Renal cortex interstitium (tissue), 15 donors: ENCODE measurements at places on chromosomes 2 and 18. TPM values are rescaled to one million over a fixed set of nuclear protein-coding genes. Genes with fewer than 3 reads are reported as not detected.

- no peak for DNase-seq
These were observed 3.2 kb downstream of the CFLAR start for GRCh38 chr2:201118961-201119854.

GRCh38 chr2:120360307-120360855 lies 14.4 kb downstream of the INHBB start:
- no peak for DNase-seq

- no peak for DNase-seq
These were observed 323.1 kb downstream of the RBM43 start for GRCh38 chr2:150938527-150938926.

DNA sequence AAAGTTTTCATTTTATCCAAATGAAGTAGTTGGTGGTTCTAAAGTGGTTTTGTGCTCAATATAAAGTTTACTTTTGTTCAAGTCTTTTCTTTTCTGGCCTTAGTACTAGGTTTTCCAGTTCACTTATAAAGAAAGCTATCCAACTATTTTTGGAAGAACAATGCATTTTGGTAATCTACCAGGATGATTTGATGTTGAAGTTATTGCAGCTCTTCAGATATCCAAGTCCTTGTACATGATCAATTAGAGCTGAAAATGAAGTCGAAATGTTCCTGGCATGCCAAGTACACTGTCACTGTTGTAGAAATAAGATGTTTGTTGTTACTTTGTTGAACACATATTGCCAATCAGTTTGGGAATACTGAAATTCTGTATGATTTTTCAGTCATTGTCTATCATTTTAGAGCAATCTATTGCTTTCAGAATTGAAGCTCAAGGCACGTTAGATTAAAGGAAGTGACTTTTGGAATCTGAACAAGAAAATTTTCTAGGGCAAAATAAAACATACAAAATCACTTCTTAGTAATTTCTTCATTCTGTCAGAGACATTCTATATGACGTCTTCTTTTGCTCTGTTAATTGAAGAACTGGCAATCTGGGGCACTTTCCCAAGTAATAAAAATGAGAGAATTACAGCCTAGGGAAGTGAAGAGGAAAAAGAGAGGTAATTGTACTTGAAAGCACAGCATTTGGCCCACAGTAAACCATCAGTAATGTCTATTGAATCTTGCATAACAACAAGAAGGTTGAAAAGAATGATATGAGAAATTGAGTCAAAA lies 232.3 kb downstream of the MREG start:
- no peak for DNase-seq

DNA sequence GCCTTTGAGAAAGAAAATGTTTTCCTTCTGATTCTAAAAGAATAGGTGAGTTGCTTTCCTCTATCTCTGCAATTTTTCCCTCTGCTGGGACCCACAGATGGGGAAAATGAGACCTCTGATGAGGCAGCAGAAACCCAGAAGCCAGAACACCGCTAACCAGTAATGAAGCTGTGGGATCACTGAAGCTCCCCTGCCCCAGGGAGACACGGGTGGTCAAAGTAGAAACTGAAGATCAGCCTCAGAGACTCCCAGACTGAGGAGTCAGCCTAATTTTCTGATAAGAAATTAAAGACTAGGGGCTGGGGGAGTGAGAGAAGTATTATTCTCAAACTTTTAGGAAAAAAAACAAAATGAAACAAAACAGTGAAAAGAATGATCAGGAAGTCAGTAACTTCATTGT lies 30.1 kb downstream of the CD8B start:
- DNase-seq: no peak

GRCh38 chr2:173962583-173963110 lies 2.5 kb downstream of the SP3 start:
- no peak for DNase-seq

GRCh38 chr2:200443916-200444315 lies 66.0 kb downstream of the KCTD18 start:
- DNase-seq: no peak

GRCh38 chr2:237627441-237628246 lies at the start of gene LRRFIP1:
LRRFIP1 (plus strand) TSS chr2:237627587; CDS start chr2:237627645, 58 bp downstream.
- no peak for DNase-seq

DNA sequence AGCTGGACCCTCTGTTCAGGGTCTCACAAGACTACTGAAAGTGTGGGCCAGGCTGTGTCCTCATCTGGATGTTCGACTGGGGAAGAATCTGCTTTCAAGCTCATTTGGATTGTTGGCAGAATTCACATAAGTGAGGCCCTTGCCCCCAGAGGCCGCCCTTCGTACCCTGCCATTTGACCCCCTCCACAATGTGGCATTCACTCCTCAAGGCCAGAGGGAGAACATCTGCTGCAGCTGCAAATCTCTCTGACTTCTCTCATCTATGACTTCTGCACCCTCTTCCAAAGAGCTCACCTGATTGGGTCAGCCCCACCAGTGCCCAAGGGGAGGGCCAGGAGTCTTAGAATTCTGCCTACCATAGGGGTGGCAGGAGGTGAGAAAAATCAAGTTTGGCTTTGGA lies 3.9 kb upstream of the CNDP2 start:
- DNase-seq: no peak

DNA sequence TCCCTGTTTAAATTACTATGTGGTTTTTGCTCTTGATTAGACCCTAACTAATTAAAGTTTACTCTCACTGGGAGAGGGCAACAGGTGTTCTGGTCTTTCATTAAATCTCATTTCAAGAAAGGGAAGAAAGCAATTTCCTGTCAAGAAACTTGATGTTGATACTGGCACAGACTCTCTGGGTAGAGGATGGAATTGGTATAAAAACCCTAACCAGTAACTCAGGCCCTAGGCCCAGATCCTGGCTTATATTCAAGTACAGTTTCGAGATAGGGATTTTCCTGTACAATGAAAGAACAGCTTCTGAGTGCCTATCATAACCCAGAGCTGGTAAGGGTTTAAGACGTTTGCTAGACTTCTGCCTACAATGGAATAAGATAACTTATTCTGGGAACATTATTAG lies 61.6 kb upstream of the ACYP2 start:
- DNase-seq: no peak

DNA sequence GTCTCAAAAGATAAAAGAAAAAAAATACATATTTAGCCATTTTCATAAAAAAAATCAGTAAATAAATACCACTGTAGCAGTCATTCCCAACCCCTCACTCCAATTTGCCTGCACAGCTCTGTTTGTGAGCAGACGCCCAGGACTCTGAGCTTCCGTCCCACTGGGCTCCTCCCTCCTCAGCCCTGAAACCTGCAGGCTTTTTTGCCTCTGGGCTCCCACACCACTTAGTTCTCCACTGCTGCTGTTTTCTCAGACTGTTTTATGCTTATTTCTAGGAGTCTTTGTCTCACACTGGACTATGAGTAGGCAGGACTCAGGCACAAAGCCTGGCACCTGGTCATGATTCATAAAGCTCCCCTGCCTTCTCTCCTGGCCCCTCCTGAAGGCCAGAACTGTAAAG lies 6.1 kb upstream of the CXCR1 start:
- DNase-seq: no peak

- no peak for DNase-seq
These were observed 13.5 kb upstream of the CSRNP3 start for GRCh38 chr2:165456027-165456426.

DNA sequence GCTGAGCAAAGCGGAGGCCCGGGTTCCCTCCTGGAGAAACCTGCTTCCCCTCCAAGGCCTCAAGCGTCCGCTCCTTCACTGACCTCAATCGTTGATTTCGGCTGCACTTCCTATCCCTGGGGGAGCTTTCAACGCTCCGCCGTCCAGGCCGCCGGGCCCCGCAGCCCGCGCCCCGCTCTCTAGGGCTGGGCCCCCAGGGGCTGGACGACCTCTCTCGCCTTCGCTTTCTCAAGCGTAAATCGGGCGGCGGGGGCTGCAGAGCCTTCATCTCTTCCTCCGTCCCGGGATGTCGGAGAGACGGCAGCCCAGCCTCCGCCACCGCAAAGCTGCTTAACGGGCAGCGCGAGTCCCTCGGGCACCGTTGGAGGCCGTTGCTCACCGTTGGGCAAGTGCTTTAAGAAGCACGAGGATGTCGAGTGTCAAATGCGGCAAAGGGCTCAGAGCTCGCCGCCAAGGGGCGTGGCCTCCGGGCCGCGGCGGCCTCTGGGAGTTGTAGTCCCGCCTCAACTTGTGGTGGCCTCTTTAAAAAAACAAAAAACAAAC lies 8.5 kb downstream of the HES6 start:
- no peak for DNase-seq

GRCh38 chr18:8356001-8356400 lies 253.2 kb upstream of the RAB12 start:
- DNase-seq: no peak

DNA sequence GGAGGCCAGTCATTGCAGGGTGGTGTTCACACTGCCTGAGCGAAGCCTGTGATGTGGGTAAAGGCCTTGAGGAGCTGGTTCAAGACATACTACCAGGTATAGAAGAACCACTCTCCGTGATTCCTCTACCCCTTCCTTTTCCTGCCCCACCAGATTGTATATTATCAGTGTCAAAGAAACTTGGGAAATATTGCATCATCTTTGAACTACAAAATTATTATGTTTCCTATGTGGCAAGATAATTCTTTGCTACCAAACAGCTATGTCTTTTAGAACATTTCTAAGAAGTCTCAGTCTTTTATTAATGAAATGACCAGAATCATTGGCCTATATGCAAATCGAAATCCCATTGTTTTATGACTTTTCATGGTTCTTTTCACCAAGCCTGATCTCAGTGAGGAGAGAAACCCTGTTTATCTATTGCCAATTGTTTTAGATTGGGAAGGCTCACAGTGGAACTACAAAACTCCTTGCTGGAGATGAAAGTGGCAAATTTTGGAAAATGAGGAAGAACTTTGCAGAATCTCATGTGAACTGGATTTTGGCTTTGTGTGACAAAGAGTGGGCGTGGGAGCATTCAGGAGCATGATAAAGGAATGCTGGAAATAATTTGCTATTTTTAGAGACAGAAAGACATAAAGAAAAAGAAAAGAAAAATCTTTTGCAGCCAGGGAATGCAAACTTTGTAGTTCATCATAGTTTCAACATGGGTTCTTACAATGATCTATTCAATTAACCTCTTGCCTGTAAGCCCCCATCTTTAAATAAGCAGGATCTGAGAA lies 286.9 kb downstream of the INSIG2 start:
- DNase-seq: no peak

- no peak for DNase-seq
These were observed 88.6 kb downstream of the SH3YL1 start for GRCh38 chr2:175161-175786.

DNA sequence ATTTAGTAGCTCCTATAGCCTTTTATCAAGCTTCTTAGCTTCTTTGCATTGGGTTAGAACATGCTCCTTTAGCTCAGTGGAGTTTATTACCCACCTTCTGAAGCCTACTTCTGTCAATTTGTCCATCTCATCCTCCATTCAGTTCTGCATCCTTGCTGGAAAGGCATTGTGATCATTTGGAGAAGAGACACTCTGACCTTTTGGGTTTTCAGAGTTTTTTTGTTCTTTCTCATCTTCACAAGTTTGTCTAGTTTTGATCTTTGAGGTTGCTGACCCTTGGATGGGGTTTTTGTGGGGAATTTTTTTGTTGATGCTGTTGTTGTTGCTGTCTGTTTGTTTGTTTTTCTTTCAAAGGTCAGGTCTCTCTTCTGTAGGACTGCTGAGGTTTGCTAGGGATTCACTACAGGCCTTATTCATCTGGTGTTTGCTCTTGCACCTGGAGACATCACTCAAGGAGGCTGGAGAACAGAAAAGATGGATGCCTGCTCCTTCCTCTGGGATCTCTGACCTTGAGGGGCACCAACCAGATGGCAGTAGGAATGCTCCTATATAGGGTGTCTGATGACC lies 13.9 kb upstream of the TANK start:
- DNase-seq: no peak

GRCh38 chr18:28063271-28063761 lies 113.6 kb downstream of the CDH2 start:
- no peak for DNase-seq

DNA sequence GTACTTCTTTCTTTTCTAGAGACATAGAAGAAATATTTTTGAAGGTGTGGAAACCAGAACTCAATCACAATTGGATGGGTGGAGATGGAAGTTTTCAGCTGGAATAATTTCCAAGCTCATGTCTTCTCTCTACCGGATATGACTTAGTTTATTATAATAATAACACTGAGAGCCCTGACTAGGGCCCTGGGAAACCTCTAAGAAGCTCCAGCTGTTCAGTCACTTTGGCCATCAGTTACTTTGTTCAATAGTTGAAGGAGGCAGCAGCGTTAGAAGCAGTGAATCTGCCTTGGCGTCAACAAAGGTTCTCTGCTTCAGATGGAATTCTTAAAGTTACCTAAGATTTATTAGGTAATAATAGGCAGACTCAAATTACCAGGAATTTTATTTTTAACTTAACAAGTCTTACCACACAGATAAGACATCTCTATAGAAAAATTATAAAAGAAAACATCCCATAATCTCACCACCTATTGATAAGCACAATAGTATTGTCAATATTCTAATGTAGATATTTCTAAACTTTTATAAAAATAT lies 293.8 kb upstream of the CHAC2 start:
- no peak for DNase-seq

GRCh38 chr2:155653176-155653575 lies 679.3 kb downstream of the NR4A2 start:
- no peak for DNase-seq

DNA sequence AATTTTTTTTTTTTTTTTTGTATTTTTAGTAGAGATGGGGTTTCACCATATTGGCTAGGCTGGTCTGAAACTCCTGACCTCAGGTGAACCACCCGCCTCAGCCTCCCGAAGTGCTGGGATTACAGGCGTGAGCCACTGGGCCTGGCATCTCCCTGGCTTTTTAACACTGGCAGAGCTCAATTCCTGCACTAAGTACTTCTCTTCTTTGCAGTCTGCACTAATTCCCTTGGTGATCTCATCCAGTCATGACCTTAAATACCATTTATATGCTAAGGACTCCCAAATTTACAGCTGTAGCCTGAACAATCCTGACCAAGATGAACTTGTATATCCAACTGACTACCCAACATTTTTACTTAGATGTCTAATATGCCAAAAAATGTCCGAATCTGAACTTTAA lies 10.2 kb downstream of the PREPL start:
- DNase-seq: no peak

ABCG8 gene
- 1.2 TPM for polyA plus RNA-seq

ASPRV1 gene
- 4.7 TPM for polyA plus RNA-seq
